ENCODE measurements at places on chromosomes 6 and 20.

DNA sequence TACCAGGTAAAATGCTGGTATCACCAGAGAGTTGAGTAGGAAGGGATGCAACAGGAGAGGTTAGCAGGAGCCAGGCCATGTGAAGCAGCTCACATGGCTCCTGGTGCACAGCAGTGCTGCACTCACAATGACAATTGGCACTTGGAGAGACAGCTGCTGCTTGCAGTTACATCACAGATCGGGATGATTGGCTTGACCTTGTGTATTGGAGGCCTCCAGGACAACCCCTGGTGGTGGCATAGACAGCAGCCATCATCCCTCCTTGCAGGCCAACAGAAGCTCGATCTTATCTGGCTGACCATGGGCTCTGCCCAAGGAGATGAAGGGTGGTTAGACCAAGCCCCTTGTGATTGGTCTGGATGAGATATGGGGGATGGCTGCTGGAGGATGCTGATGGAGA is 73.0 kb downstream of the EYA2 start:
- no peak for DNase-seq

DNA sequence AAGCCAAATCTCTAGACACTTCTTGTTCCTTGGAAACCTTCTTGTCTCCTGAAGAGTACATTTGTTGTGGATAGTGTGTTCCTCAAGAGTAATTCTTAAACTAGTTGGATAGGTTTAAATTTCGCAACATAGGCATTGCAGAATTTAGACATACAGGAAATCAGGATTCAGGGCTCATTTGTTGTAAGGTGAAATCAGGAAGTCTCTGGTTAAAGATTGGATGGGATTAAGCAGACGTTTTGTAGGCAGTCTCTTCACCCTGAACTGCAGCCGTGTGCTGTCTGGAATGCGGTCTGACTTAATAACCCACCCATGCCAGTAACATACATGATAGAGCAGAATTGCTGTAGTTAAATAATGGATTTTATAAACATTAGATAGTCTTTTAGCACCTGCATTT is 21.7 kb downstream of the HIVEP1 start:
- no peak for DNase-seq

DNA sequence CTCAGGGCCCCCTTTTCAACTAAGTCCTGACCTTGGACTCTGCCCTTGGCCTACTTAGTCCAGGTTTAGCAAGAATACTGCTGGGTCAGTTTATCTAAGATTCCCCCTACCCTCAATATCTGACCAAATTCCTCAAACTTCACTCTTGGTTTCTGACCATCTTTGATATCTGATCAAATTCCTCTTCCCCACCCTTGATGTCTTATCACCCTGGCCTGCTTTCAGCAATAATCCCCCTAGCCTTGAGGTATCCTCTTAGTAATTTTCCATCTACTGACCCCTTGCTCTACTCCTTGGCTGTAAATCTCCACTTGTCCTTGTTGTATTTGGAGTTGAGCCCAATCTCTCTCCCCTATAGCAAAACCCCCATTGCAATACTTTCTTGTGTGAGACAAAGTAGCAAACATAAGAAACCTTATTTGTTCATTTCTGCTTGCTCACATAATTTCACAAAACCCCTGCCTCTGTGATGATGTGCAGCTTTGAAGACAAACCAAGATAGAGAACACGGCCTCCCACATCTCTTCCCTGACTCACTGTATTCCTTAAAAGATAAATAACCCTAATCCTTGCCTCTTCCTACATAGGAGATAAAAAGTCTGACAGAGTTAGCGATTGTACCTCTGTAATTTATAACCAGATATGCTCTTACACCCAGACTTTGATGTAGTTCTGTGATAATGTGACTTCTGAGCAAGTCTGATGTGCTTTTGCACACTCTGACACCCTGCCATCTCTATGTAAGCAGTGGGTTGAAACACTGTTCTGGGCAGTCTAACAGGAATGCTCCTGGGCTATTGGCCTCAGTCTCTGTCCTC is 13.8 kb upstream of the IYD start:
- no peak for DNase-seq

- no peak for DNase-seq
These were observed at the start of gene ZNF831 for GRCh38 chr20:59163631-59164530. ZNF831 (plus strand) TSS chr20:59163821; CDS start chr20:59191020, 27,199 bp downstream.

DNA sequence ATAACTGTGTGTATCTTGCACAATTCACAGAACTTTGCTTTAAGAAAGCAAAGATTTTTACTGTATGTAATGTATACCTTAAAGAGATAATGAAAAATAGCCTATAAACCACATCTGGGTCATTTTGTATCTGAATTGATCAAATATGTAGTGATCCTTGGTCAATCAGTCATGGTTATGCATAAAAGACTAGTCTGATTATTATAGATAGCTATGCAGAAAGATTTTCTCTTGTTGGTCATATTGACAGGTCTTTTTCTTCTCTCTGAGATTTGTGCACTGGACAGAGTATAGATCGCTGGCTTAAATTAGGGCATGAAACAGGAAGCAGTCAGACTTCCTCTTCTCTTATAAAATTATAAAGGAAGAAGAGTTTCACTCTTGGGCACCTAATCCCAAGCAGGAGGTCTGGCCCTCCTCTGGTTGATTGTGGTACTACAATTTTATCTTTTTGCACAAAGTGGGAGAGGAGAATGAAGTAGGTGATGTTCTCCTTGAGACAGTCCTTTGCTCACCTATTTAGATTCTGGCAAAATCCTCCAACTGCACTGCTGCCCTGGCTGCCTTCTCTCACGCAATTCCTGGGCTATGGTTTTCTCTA is 380.9 kb upstream of the RGS17 start:
- DNase-seq, result no peak

DNA sequence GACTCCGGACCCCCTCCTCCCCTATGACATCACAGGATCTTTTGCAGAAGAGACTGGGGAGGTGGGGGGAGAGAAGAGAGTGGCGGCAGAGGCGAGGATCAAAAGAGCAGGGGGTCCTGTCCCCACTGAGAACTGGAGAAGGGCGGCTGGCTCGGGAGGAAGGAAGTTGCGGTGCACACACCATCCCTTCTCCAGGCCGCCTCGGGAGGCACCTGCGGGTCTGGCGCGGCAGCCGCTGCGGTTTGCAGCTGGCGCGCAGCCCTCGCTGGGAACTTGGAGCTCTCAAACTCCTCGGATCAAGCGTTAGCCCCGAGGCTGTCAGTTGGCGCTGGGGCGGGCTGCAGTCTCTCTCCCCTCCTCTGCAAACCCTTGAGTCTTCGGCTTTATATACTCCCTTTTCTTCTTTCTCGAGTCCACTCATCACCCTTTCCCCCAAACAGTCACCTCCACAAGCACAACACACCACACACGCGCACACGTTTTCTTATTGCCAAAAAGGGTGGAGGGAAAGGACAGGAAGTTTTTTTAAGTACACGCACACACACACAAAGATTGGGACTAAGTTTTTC is 180.7 kb downstream of the TBXT start:
- no peak for DNase-seq
